ENCODE measurements at places on chromosomes 6 and 20.

GRCh38 chr6:98827295-98828159 lies 6.8 kb upstream of the POU3F2 start:
- DNase-seq = no peak

DNA sequence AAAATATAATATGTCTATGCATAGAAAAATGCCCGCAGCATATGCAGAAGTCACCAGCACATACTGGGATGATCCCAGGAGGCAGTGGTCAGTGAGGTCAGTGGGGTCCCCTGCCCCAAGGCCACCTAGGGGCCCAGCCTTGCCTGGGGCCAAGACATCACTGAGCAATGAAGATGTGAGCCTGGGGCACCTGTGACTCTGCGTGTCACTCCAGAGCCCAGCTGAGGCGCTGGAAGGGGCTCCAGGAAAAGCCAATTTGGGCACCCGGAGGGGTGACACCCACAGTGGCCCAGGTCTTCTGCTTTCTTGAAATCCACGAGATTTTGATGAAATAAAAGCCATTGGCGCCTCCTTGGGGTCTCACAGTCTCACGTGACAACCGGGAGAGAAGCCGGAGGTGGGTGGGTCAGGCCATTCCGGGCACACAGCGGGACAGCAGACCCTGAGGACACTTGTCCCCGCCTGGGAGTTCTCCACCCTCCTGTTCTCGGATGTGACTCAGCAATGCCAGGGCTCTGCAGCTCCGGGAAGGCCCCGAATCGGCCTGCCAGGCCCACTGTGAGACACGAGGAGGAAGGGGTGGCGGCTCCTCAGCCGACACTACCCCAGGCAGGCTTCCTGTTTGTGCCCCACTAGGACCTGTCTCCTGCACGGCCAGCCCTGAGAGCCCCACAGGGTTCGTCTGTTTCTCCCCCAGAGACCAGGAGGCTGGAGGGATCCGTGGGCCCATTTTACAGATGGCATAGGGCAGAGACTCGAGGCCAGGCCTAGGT lies 24.4 kb upstream of the SLCO4A1 start:
- no peak for DNase-seq

GRCh38 chr20:53023732-53024520 lies 51.8 kb downstream of the TSHZ2 start:
- no peak for DNase-seq

DNA sequence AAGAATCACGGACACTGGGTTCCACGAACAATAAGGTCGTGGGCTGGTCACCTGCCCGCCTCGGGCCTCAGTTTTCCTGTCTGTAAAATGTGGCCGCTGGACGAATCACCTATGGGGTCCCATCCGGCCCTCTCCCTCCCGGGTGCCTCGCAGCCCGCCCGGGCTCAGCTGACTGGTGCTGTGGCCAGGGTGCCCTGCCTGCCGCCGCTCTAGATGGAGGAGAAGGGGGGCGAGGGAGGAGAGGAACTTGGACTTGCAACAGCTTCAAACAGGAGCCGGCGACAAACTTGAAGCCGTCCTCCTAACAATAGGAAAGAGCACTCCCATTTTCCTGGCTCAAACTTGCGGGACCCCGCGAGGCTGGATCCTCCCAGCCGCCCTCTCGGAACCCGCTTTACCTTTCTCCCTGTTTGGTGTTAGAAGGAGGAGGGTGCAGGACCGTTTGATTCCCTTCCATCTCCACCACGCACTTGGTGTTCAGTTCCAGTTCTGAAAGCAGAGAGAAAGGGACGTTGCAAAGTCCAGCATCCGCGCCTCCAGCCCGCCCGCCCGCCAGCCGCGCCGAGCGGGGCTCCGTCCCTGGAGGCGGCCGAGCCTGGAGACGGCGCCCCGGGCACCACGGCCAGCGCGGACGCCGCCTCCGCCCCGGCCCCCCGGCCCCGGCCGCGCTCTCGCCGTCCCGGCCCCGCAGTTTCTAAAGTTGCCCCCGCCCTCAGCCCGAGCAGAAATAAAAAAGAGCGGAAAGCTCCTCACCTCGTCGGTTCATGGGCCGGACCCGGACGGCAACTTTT lies 584 bp downstream of the KIF13A start:
- DNase-seq = no peak

GRCh38 chr6:110816677-110817076 lies 1.4 kb upstream of the CDK19 start:
- no peak for DNase-seq

DNA sequence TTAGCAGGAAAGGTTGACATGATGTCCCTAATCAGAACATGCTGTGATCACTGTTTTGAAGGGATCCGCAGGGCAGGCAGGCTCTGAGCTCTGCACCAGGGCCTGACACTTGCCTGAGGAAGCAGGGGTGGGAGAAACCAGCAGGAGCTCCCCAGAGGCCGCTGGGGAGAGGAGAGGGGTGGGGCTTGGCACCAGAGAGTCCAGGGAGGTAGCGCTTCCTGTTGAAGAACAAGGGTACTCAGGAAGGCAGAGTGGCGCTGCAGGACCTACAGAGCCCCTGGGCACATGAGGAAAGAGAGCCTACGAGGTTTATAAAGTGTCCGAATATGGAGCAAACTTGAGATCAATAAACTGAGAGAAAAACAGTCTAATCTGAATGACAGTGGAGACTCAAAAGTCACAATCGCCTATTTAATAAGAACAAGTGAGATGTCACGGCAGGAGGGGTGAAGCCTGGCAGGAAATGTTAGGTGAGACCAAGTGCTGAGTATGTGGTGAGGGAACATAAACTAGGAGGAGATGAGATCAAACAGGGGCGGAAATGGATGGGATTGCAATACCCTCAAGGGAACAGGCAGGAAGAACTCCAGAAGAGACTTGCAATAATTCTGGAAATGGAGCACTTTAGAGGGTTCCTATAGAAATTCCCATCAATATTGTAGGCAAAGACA lies 5.8 kb upstream of the TBXT start:
- DNase-seq = no peak

DNA sequence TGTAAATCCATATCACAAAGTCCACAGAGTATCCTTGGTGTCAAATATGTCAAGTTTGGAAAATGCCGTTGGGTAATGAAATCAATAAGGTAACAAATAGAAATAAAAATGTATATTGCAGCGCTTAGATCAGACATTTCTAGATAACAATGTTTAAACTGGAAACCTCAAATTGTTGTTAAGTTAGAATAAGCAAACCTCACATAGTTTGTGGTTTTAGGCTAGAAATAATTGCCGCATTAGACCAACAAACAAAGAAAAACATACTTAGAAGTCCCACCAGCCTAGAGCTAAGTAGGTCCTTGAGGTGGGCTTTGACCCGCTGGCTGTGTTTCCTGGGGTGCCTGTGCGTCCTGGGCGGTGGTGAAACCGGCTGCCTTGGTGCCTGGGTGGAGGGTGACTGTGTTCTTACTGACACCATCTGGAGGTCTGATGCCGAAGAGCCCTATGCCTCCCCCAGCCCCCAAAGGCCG lies 71.4 kb downstream of the DACT2 start:
- DNase-seq = no peak

DNA sequence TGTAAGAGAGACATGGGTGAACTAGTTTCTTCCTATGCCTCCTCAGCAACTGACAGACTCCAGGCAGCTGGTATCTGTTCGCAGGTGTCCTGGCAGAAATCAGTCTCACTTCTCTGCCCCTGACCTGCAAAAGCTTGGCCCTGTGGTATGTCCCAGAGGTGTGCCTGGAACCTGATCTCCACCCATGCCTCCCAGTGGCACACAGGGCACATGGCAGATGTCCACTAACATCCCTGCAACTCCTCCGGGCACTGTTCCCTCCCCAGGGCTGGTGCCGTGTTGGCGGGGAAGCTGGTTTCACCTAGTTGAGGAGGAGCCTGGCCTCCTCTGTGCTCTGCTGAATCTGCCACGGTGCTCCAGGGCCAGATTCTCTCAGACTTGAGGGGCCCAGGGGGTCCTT lies 123.3 kb upstream of the GGTLC1 start:
- DNase-seq = no peak

GRCh38 chr6:20415304-20415703 lies 13.6 kb downstream of the E2F3 start:
- DNase-seq = no peak

DNA sequence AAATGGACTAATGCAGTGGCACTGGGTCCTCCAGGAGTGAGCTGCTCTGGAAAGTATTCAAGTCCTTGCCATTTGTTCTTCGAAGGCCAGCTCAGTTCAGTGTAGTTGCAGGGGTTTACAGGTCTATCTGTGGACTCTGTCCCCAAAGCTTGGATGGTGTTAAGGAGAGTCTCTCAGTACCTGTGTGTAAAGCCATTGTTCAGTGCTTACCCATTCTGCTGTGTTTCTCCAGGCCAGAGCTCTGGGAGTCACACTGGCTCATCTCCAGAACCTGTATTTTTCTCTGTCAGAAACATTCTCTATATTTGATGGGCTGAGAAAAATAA lies 66.6 kb downstream of the DTD1 start:
- no peak for DNase-seq

DNA sequence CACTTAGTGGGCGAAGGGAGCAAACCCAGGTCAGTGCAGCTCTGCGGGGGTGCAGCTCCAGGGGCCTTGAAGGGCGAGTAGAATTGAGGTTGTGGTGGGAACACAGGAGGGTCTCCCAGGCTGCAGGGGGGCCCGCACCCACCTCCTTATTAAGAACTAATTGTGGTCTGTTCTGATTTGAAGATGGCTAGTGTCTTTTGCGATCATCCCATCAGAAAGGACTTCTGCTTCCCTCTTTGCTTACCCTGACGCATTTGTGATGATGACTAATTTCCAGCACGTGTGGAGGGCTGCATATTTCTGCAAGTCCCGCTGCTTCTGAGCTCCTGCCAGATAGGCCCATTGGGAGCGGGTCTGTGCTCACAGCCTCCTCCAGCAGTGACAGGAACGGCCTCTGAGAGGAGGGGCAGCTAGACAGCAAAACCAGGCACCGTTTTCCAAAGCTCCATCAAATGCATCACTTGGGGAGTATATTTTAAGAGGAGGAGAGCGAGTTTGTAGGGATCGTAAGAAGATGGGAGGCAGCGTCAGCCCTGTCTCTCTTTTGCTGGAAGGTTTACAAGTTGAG lies 268.9 kb downstream of the CDH4 start:
- DNase-seq = no peak

GRCh38 chr6:27688014-27688586 lies 215.2 kb upstream of the ZNF184 start:
- DNase-seq = peak; percentile 43

DNA sequence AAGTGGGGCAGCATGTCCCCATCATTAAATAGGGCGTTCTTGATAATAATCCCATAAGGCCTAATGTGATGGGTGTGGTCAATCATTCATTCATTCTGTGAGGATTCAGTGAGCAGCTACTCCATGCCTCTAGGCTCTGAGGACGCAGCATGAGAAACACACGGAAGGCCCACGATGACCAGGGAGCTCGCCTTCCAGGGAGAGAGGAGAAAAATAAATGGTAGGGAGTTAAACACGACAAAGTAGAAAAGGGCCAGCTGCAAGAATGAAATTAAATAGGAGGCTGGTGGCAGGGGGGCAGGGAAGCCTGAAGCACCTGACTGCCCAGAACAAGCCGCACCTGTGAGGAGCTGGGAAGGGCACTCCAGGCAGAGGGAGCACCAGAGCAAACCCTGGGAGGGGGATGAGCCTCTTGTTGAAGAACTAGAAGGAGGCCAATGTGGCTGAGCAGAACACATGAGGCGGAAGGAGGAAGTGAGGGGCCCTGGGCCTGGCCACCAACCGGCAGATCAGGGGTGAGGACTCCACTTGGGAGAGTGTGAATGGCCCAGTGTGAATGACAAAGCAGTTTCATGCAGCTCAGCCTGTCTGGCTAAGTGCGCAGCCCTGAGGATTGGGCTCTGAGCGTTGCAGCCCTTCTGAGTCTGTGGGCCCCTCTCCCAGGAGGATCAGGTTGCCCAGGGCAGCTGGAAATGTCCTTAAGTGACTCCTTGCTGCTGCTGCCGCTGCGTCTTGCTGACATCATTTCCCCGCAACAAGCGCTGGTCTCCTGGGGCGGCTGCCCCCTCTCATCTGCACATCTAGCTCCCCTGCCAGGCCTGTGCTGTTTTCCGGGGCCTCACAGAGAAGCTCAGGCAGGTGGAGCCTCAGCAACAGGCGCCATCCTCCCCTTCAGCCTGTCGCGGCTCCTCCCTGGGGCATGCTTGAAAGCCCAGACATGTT lies 99.9 kb downstream of the CDH26 start:
- DNase-seq = peak; percentile 100

DNA sequence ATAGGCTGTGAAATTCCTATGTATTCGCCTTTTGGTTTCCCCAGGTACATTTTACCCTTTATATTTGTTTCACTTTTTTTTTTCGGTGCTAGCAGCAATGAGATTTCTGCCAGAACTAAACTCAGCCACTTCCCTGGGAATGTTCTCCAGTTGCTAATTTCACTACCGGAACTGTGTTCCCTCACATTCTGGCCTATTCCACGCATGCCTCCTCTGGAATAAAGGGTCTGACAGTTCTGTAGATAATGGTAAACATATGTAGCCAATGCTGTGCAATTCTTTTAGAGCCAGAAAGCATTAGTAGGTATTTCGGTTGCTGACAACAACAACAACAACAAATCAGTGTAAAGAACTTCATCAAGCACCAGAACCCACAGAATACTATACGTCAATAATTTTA lies 96.1 kb upstream of the TBX18 start:
- no peak for DNase-seq

DNA sequence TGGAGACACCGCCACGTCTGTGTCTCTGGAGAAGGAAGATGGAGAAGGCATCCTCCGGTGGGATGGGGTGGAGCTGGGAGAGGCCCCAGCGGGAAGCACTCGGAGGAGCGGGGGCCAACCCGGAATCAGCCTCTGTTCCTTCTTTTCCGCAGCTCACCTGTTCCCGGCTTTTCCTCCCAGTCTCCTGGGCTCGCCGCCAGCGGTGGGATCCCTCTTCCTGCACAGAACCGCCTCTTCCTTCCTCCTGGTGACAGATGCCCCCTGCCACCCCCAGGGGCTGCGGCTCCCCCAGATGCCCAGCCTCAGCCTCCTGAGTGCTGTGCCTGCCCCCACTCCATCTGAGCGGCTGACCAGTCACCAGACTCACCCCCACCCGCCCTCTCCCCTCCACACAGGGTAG lies 23.3 kb downstream of the RAMACL start:
- no peak for DNase-seq

DNA sequence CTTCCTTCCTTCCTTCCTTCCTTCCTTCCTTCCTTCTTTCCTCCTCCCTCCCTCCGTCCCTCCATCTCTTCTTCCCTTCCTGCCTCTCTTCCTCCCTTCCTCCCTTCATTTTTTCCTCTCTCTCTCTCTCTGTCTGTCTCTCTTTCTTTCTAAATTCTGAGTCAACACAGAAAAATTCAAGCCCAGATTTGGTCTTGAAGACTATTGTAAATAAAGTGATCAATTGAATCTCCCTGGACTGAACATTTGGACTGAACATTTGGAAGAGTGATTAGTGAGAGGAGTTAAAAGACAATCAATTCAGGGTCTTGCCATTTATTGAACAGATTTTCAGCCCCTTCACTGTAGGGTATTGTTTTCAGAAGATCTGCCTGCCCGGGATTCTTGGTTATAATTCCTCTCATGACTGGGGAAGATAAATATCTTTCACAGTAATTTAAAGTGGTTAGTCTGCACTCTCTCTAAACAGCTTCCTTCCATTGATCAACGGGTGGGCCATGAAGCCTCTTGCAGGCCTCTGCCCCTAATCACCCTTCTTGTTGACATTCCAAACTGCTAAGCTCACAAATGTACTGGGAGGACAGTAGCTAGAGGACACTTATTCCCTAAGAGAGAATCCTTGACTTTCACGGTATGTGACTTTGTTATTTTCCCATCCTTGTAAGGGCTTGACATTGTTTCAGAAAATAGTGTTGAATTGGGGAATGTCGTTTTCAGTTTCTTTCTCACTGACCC lies 101.7 kb upstream of the BMP2 start:
- DNase-seq = no peak

GRCh38 chr6:74632196-74632875 lies 573.5 kb downstream of the COL12A1 start:
- DNase-seq = no peak

Measured in NCI-H187 (cell line).